ENCODE measurements at places on chromosomes 3 and 15.

DNA sequence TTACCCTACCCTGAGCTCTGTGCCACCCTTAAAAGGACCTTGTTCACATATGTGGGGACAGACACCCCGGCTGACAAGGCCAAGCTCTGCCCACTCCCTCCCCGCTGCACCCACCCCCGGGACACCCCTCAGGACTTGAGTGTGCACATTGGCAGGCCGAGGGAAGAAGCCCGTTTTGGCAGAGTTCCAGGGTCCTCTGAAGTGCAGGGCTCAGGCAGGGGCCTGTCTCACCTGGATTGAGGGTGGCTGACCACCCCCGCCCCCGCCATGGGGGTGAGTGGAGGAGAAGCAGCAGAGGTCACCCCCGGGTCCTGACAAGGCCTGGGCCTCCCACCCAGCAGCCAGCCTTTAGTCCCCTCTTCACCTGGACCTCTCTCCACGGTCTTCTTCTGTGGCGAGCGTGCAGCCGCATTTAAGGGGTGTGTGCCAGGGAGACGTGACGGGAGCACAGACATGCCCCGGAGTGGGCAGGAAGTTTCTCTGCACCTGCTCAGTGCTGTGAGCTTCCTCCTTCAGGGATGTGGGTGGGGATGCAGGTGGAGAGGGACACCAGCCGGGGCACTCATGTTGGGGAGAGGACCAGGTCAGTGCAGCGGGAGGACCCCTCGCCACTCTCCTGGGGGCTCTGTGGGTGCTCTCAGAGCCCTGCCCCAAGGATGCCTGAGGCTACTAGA lies 50.7 kb downstream of the LINGO1 start:
- DNase-seq: no peak

DNA sequence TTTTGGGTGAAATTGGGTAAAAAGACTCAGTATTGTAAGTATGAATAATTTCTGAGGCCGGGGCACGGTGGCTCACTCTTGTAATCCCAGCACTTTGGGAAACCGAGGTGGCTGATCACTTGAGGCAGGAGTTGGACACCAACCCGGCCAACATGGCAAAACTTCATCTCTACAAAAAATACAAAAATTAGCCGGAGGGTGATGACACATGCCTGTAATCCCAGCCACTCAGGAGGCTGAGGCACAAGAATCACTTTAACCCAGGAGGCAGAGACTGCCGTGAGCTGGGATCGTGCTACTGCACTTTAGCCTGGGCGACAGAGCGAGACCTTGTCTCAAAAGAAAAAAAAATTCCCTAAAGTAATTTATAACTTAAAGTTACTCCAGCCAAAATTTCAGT lies 162.2 kb downstream of the APBA2 start:
- DNase-seq: no peak

DNA sequence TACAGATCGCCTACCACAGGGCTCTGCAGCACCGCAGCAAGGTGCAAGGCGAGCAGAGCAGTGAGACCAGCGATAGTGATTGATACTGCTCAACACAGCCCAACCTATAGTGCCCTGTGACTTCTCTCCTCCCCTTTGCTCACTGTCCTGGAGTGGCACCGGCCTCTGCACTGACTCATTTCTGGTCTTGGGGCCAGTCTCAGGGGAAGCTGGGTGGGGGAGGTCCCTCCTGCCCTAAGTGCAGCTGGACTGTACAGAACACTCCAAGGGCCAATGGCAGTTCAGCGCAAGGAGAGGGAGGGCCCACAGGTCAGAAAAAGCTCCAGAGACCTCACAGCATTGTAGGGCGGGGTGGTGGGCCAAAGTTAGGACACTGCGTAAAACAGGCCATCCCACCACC lies 2.5 kb upstream of the OGG1 start:
- DNase-seq: no peak

DNA sequence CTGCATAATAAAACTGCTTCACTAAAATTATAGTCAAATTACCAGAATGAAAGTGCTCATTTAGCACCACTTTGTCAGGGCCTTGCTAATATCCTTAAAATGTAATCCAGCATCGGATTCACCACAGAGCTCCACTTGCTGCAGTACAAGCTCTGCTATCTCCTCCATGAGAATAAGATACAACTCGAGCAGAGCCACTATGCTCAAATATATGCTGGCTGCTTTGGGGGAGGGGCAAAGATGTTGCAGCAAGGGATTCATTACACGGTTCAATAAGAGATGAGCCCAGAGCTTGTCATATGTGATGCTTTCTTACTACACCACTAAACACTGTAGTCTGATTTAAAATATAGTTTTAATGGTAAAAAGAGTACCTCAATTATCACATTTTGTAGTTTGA lies 72.2 kb downstream of the DLG1 start:
- DNase-seq: no peak

GRCh38 chr15:63457379-63457778 lies 47.0 kb upstream of the USP3 start:
- no peak for DNase-seq

DNA sequence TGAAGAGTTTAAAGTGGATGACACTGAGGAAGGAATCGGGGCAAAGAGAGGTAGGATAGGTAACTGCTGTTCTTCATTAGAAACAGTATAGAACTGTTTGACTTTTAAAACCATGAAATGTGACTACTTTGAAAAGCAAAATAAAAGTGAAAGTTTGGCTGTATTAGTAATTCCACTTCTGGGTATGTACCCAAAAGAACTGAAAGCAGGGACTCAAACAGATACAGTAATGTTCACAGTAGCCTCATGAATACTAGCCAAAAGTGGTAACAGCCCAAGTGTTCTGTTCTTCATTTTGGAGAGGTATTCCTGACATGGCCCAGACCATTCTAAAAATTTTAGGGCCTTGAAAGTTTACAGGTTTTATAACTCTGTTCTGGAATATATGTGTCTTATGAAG lies 1055.4 kb downstream of the TBL1XR1 start:
- no peak for DNase-seq
